ENCODE measurements at places on chromosomes 11 and 22. TPM values are rescaled to one million over a fixed set of nuclear protein-coding genes. Genes with fewer than 3 reads are reported as not detected.

GRCh38 chr11:9675691-9676090, 11.8 kb downstream of the SWAP70 start:
- DNase-seq, result no peak

- DNase-seq, result no peak
Measured at GRCh38 chr11:109697140-109697843, 275.3 kb downstream of the C11orf87 start.

DNA sequence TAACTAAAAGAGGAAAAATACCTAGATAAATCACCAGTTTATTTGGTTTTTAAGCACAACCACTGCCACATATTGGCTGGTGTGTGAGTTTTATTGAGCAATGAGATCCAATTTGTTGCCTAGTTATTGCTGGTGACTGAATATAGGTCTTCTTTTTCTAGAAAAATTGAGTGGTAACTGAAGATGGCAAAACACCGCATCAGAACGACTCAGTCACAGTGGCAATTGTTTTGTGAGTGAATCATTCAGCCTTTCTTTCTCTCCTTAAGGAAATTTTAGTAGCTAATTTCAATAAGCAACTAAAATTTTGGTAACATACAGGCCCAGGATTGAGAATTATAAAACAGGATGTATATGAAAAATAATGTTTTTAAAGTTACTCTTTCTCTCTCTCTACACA, 533.0 kb downstream of the KCNA4 start:
- DNase-seq, result no peak

DNA sequence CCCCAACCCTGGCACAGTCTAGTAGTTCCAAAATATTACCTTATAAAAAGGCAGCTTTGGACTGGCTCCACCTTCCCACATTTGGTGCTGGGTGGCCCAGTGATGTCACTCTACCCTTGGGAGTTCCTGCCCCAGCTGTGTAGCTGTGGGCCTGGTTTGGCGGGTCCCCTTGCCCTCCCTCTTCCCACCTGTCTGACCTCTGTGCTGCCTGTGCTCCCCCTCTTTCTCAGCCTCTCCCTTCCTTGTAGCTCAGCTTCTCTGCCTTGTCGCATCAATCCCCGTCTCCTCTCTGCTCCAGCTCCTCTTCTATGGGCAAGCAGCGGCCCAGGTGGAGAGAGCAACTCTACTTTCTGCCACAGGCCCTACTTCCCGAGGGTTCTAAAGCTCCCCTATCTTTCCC, 54.6 kb downstream of the CHRDL2 start:
- DNase-seq, result no peak

GRCh38 chr11:47987310-47987709, 7.0 kb downstream of the PTPRJ start:
- DNase-seq, result no peak

GRCh38 chr11:35764417-35764816, 101.8 kb downstream of the TRIM44 start:
- no peak for DNase-seq

DNA sequence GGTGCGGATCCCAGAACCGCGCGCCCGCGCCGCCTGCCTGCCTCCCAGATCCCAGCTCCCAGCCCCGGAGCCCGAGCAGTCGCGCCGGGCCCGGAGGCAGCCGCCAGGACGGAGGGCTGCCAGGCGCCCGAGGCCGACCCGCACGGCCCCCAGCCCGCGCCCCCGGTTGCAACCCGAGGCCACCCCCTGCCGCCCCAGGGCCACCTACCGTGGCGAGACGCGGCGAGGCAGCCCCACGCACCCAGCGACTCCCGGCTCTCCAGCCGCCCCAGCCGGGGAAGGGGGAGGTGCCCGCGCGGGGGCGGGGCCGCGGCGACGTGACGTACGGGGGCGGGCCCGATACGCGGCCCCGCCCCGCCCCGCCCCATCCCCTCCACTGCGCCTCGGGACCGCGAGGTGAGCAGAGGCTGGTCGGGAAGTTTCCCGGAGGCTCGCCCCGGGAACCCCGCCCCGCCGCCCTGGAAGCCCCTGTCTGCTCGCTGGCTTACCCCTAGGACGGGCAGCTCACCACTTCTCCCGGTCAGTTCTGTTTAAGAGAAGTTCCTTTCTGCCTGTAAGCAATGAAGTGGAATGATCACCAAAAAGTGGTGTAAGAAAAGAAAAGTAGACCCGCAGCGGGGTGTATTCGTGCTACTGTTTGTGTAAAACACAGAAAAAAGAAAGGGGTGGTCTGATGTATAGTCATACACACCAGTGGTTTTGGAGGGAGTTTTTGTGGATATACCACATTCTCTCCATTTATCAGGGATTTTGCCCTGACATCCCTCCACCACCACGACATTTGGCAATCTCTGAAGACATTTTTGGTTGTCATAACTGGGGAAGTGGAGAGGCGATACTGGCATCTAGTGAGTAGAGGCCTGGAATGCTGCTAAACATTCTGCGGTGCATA, at the start of gene TPST2:
TPST2 (minus strand) TSS at position 288 of the 892 bp plus-strand sequence. CDS start 48,502 bp downstream, outside the sequence.
- peak; percentile 87 for DNase-seq

DNA sequence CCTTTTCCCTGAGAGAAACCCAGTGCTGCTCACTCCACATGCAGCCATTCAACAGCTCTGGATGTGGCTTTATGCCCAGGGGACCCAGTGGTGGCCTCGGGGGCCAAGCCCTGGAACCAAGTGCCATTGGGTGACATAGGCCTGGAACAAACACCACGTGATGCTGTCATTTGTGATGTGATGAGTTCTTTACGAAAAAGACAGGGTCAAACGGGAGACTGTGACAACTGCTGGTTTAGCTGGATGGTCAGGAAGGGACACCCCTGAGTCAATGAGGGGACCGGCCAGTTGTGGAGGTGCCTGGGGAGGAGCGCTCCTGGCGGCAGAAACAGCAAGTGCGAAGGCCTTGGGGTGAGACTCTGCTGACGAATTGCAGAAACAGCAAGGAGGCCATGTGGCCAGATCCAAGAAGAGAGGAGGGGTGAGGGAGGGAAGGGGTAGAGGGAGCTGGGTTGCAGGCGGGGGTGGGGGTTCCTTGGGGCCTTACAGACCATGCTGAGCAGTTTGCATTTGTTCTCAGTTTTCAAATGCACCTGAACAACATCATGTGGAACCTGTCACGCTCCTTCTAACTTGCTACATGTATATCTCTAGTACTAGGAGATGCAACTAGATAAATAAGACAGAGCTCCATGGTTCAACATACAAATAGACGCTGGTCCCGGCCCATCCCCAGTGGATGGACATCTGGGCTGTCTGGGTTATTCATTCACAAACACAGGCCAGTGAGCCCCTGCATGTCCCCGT, 56.1 kb downstream of the IGLL5 start:
- DNase-seq, result no peak

DNA sequence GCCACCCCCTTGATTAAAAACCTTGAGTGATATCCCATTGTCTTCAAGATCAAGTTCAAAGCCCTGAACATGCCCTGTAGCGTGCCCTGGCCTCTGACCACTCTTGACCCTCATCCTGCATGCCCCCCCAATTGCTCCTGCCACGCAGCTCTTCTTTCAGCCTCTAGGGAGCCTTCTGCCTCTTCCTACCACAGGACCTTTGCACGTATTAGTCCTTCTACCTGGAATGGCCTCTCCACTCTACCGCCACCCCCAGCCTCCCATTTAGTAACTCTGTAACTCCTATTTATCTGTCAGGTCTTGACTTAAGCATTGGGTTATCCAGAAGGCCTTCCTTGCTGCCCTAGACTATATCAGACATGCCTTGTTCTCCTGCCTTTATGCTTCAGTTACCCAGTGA, 203.6 kb downstream of the TRIM29 start:
- no peak for DNase-seq

DNA sequence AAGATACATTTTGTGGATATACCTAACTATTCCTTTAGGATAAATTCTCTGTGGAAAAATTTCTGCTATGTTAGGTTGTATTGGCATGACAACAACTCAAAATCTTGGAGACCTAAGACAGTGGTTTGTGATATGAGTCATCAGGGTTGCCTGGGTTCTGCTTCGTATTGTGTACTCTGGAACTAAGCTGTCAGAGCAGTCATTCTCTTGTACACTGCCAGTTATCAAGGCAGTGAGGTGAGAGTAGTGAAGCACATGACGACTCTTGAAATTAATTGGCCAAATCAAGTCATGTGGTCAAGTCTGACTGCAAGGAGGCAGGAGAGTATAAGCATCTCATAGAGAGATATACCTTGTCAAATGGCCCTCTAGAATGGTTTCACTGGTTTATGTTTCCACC, 104.4 kb downstream of the FANCF start:
- DNase-seq, result no peak

GRCh38 chr22:41204066-41204465, 1.0 kb upstream of the L3MBTL2 start:
- DNase-seq, result no peak

- DNase-seq, result no peak
Measured at GRCh38 chr11:111510311-111510710, 1.9 kb downstream of the BTG4 start.

- no peak for DNase-seq
Measured at GRCh38 chr22:22894740-22895731, 7.4 kb downstream of the IGLL5 start.

- DNase-seq, result no peak
Measured at GRCh38 chr11:70549386-70549785, 151.1 kb downstream of the CTTN start.

- DNase-seq, result no peak
Measured at GRCh38 chr11:118912742-118913410, 12.8 kb downstream of the BCL9L start.

- peak; percentile 87 for DNase-seq
Measured at GRCh38 chr22:45413368-45414211, at the start of the genes RIBC2 and SMC1B. TSS of gene RIBC2 (plus strand) at chr22:45413693. CDS start at chr22:45413887, 194 bp downstream. TSS of gene SMC1B (minus strand) at chr22:45413599. CDS start at chr22:45413567, 32 bp downstream.

DNA sequence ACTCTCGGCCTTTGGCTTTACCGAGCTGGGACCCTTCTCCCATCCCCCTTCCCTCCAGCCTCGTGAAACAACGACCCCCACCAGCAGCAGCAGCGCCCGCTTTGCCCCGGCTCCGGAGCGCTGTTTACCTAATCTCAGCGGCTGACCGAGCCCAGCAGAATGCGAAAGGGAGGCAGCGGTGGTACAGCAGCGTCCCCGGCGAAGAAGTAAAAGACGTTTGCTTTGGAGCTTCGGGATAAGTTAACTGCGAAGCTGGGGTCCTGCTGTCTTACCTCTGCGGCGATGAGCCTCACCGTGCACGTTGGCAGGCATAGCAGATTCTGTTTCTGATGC, 2.0 kb upstream of the LARGE1 start:
- peak; percentile 46 for DNase-seq

GRCh38 chr11:75325713-75326438, 25.6 kb downstream of the ARRB1 start:
- DNase-seq, result peak; percentile 83

DNA sequence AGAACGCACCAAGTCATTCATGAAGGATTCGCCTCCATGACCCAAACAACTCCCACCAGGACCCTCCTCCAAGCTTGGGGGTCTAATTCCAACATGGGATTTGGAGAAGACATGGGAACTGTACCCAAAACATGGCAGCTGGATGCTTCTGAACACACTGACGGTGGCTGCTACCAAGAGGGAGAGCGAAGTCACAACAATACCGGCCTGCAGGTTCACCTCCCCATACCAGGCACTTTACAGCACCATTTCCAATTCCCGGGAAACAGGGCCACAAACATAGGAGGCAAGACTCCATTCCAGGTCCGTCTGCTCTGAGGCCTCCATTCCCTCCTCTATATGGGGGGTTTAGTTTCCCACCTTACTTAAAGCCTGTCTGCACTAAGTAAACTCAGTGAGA, 75.8 kb downstream of the LINC01488 start:
- DNase-seq, result no peak

DNA sequence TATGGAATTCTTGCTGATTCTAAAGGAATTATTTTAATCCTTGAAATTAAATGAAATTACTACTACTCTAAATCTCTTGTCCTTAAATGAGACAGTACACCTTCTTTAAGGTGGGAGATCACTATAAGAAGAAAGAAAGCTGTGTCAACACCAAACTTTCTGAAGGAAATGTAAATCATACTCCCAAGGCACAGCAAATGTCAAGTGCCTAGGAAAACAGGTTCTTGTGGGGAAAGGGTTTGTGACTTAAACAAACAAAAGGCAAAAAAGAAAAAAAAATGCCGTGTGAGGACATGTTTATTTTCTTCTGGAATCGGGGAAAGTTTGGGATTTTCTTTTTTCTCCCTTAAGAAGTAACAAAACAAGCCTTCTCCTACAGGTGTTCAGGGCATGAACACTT, 745.1 kb downstream of the DLG2 start:
- no peak for DNase-seq

DNA sequence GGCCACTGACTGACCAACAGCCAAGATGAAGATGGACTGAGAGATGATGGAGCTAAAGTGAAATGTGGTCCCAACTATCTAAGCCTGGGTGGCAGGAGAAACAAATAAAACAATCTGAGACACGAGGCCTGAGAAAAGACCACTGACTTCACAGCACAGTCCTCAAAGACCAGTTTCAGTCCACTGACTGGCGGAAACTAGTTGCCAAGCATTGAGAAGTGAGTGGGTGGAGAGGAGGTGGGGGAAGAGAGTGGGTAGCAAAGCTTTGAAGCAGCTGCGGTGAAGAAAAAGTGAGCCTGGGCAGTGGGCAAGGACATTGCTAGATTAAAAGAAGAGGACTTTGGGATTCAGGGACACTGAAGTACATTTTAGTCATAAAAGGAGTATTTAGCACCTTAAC, 1.9 kb downstream of the MS4A1 start:
- no peak for DNase-seq

- DNase-seq, result no peak
Measured at GRCh38 chr11:14967581-14968243, 4.4 kb downstream of the CALCA start.

GRCh38 chr11:86161336-86161735, 83.2 kb upstream of the EED start:
- DNase-seq, result no peak

- peak; percentile 68 for DNase-seq
Measured at GRCh38 chr11:65416841-65417701, 5.5 kb upstream of the NEAT1 start.

GGT1 gene
- 1.5 TPM for total RNA-seq

DSCAML1 gene
- 0.83 TPM for total RNA-seq

ZNHIT2 gene
- 5.7 TPM for total RNA-seq

ZNRD2 gene
- total RNA-seq, result 23.2 TPM

C11orf52 gene
- total RNA-seq, result 1.7 TPM

NXPE2 gene
- not detected for total RNA-seq

TBX1 gene
- 3.2 TPM for total RNA-seq

C1QTNF5 gene
- total RNA-seq, result 15.1 TPM

LRP5 gene
- total RNA-seq, result 49.8 TPM

TPP1 gene
- 71.5 TPM for total RNA-seq

MYO7A gene
- total RNA-seq, result 4.4 TPM

POGLUT3 gene
- total RNA-seq, result 11.3 TPM

COMT gene
- total RNA-seq, result 75.3 TPM

Measured in Right ventricle myocardium superior (tissue), 1 donor.